ENCODE measurements at places on chromosomes 4 and X.

GRCh38 chrX:38232079-38232686 lies 11.5 kb upstream of the SRPX start:
- H3K4me1 ChIP-seq: no peaks in the 10 kb centered on the region
- H3K27me3 ChIP-seq: no peaks in the 10 kb centered on the region
- no peak overlapping the region for H3K4me3 ChIP-seq
- H3K36me3 ChIP-seq: no peaks in the 10 kb centered on the region
- DNase-seq: no peak

- no peaks in the 10 kb centered on the region for H3K27me3 ChIP-seq
- no peak overlapping the region for H3K4me3 ChIP-seq
- no peaks in the 10 kb centered on the region for H3K36me3 ChIP-seq
- no peaks in the 10 kb centered on the region for H3K4me1 ChIP-seq
- DNase-seq: no peak
- H3K27ac ChIP-seq: no peak overlapping the region
These were observed 47.6 kb upstream of the PRSS12 start for GRCh38 chr4:118400356-118400755.

- DNase-seq: no peak
- no peak overlapping the region for H3K4me3 ChIP-seq
- H3K36me3 ChIP-seq: no peaks in the 10 kb centered on the region
- no peaks in the 10 kb centered on the region for H3K27me3 ChIP-seq
- H3K27ac ChIP-seq: no peak overlapping the region
These were observed 385.6 kb upstream of the ADGRL3 start for GRCh38 chr4:60814549-60814948.

- H3K27me3 ChIP-seq: no peaks in the 10 kb centered on the region
- H3K4me3 ChIP-seq: no peak overlapping the region
- no peak overlapping the region for H3K27ac ChIP-seq
- H3K4me1 ChIP-seq: no peaks in the 10 kb centered on the region
- no peak for DNase-seq
These were observed 7.0 kb downstream of the ACOT9 start for GRCh38 chrX:23736030-23736429.

- no peak overlapping the region for H3K27ac ChIP-seq
- peaks cover 26% of the 10 kb centered on the region for H3K4me1 ChIP-seq
- H3K27me3 ChIP-seq: no peaks in the 10 kb centered on the region
- H3K36me3 ChIP-seq: no peaks in the 10 kb centered on the region
These were observed 15.6 kb downstream of the XKRX start for GRCh38 chrX:100913111-100913510.

Data from PC-9 (cell line).